HTR-8/SVneo (cell line): ENCODE measurements at places on chromosomes 16 and 17.
A peak's percentile ranks its signal among the peaks of the same experiment; 100 is the strongest.

DNA sequence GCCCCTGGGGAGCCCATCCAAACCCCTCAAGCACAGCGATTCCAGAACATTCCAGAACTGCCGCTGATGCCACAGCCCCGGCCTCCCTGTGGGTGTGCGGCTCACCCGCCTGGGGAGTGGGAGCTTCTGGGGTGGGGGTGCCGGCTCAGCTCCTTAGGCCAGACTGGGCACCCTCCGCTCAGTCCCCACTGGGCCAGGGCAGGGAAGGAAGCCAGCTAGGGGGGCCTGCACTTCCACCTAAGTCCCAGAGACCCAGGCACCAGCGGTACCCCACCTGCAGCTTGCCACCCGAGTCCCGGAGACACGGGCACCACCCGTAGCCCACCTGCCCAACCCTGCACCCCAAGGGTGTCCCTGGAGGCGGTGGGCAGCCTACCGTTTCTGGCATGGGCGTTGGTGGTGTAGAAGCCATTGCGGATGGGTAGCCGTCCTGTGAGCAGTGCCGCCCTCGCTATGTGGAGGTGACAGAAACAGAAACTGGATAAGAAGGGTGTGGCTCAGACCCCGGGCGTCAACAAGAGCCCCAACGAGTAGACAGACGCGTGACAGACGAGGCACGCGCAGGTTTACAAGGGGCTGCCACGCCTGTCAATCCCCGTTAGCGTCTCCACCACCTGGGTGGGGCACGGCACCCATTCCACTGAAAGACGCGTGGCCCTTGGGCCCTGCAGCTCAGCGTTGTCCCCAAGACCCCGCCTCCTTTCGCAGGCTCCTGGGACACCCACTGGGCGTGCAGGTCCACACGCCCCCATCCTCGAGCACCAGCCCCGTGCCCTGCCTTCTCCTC is 15.0 kb downstream of the GALNS start:
- DNase-seq, result no peak

DNA sequence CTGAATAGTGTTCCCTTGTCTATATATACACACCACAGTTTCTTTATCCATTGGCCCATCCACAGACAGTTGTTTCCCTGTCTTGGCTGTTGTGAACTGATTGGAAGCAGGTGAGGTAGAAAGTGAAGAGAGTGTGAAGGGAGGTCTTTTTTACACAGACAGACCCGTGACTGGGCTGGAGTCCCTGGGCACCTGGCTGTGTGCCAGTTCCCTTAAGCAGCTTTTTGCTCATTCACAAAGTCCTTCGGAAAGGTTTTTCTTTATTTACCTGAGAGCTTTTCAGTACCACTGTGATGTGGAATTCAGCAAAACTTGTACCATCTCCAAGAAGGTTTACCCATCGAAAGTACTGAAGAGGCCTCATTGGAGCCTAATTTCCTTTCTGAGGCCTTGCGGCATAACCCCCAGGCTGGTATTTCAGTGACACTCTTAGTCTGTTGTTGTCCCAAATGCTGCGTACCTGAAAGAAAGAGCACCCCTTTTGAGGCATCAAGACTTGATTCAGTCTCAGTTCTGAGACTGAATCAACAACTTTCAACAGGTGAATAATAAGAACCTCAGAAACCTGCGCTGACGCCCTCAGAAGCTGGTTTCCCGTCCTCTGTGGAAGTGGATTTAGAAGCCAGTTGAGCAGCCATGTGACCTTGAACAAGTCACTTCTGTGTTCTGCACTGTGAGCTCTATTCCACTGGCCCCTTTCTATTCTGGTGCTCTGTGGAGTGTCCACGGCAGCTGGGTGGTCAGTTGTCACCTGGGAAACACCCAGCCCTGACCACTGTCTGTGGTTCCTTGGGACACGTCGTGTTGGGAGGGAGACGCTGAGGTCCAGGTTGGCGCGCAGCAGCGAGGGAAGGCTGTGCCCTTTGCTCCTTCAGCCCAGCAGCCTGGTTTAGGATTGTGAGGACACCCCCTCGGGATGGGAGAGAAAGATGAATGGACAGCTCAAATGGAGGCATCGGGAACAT is 53.9 kb upstream of the CRISPLD2 start:
- DNase-seq, result no peak

- DNase-seq, result no peak
Observed at GRCh38 chr16:20720251-20720650, 21.4 kb downstream of the THUMPD1 start.

DNA sequence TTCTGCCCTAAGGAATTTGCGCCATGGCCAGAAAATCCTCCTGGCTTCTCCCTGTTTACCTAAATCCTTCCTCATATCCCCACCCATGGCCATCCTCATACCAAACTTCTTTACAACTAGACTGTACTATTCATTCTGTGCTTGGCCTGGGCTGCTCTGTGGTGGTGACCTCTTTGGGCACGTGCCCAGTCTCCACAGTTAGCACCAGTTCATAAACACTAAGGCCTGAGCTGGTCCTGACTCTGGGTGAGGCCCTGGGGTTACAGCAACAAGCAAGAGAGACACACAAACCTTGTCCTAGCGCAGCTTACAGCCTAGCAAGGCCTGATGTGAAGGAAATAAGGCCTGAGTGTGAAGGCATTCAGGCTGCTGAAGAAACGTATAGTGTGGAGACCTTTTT is 3.1 kb upstream of the ATXN7L3 start:
- DNase-seq, result no peak

DNA sequence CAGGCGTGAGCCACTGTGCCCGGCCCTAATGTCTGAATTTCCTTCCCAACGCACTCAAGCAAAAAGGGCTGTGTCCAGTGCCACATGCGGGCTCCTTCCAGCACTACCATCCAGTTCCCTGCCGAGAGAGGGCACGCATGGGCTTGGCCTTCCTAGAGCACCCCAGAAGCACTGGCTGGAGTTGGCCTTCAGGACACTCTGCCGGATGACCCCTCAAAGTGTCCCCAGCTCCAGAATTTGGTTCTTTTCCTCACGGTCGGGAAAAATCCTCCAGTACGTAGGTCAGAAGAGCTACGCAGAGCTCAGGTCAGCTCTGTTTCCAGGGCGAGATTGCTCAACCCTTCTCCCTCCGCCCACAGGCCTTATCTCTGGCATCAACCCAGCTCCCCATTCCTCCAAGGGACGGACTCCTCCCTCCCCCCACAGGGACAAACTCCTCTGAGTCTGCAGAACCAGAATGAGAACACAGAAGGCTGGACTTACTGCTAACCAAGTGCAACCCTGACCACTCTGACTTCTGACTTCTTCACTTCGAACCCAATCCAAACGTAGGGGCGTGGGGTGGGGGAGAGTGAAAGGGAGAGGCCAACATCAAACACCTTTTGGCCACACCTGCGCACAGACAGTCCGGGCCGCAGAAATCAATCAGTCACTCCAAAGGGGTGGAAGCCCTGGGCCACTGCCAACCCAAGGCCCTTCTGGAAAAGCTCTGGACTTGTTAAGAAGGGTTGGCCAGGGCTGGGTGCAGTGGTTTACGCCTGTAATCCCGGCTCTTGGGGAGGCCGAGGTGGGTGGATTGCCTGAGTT is 3.6 kb downstream of the CDC42EP4 start:
- DNase-seq, result peak; percentile 86

GRCh38 chr16:29192329-29193247 is 207.7 kb downstream of the LAT start:
- DNase-seq, result no peak

DNA sequence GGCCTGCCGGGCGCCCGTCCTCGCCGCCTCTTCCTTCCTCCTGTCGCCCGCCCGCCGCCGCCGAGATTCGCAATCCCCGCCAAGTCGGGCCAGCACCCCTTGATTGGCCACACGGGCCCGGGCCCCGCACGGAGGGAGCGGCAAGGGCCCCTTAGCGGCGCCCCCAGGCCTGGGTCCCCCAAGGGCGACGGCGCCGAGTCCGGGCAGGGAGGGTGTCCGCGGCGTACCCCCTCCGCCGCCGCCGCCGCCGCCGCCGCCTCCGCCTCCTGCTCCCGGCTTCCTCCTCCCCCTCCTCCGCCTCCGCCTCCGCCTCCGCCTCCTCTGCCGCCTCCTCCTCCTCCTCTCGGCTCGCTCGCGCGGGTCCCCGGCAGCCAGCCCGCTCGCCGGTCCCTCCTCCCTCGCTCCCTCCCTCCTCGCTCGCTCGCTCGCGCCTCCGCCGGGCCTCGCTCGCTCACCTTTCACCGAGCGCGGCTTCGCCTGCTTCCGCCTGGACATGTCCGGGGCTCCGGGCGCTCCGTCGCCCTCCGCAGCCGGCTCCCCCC is 561 bp downstream of the ZNF423 start:
- DNase-seq, result no peak

DNA sequence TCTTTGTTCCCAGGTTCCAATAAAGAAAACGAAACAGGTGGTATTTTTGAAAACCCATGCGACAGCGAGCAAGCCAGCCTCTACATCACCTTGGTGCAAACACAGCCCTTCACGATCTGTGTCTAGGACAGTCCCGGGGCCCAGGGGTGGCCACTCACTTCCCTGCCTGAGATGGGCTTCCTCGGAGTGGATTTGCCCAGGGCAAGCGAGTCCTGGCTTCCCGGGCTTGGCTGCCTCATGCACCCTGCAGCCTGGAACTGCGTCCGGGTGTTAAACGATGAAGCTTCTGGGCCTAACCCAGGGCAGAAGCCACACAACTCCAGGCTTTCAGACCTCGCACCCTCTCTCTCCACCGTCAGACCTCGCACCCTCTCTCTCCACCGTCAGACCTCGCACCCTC is 66.0 kb downstream of the RPH3AL start:
- DNase-seq, result no peak

- DNase-seq, result no peak
Observed at GRCh38 chr17:81884968-81885367, 6.4 kb downstream of the ALYREF start.

- DNase-seq, result no peak
Observed at GRCh38 chr17:9470171-9470570, 105.4 kb downstream of the STX8 start.

DNA sequence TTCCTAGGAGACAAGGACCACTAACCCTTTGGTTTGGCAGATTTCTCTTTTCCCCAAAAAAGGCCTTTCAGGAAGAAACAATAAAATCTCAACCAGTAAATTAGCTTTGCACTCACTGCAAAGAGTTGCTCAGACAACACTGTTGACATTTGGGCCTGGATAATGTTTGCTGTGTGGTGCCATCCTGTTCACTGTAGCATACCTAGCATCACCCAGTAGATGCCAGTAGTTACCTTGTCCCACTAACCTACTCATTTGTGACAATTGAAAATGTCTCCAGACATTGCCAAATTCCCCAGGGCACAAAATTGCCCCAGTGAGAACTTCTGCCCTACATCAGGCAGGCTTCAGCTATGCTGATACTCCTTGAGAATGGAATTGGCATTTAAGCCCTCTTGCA is 177.0 kb upstream of the ERCC4 start:
- no peak for DNase-seq

GRCh38 chr17:3940965-3941698 is 23.1 kb downstream of the ATP2A3 start:
- no peak for DNase-seq

GRCh38 chr16:58862334-58863021 is 128.4 kb upstream of the GOT2 start:
- no peak for DNase-seq

DNA sequence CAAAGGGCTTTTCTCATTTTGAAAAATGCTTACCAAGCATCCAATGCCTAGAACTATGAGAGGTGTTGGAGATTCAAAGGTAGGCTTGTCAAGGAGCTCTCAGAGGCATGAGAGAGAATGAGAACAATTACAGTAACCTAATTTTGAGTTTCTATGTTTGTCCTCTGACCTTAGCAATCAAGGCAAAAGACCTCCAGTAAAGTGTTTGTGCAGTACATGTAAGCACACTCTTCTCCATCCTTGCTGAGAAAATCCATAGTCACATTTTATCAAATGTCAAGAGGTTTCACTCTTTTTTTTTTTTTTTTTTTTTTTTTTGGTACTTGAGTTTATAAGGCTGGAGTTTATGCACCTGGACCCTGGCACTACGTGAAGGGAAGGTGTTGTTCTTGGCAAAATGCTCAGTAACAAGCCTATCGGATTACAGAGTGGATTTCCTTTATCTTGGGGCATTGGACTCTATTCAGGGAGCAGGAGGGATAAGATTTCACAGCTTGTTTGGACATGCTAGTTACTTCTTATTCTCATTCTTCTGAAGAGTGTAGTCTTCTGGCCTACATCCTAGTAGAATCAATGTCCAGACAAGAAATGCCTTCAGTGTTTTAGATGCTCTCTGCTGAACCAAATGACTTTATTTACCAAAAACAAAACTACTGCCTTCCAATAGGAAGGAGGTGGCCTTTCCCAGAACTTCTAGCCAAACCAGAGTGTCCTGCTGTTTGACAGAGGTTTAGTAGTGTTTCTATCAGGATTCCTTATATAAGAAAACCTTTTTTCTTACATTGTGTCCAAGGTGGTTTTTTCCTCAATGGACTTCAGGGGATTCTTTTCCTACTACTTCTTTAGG is 21.9 kb downstream of the KCNJ2 start:
- no peak for DNase-seq

- no peak for DNase-seq
Observed at GRCh38 chr17:17971431-17972125, 622 bp downstream of the TOM1L2 start.

- no peak for DNase-seq
Observed at GRCh38 chr17:16297367-16298139, 55.7 kb downstream of the CENPV start.

- DNase-seq, result no peak
Observed at GRCh38 chr17:32527146-32527545, 40.4 kb downstream of the CDK5R1 start.

DNA sequence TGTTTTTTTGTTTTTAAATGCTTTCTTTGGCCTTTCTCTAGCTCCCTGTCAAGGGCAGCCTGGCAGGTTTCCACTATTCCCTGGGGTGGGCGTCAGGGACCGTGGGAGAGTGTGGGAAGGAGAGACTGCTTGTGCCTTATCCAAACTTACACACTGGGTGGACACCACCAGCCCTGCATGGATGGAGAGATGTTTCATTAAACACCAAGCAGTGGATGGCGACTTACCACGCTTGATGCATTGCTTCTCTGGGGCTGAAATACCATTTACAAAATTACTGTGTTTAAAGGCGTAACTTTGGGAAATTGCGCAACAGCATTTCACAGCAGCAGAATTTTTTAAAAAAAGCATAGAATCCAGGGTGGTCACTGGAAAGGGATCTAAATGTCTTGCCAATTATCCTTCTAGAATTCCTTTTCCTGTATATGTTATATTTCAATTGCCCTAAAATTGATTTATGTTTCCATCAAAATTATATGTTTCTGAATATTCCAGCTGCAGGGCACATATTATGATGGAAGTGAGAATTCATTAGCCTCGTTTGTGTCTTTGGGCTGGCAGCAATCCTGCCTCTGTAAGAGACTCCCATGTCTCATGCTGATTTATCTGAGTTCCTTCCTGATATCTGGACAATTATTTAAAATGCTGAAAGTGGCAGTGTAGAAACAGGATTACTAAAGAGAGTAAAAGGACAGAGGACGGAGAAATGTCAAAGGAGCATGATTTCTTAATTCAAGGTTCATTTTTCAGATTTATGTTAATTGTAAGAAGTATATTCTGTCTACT is 247.3 kb downstream of the GRIN2A start:
- no peak for DNase-seq

- DNase-seq, result no peak
Observed at GRCh38 chr17:21542991-21543390, 149.3 kb upstream of the KCNJ18 start.

- peak; percentile 54 for DNase-seq
Observed at GRCh38 chr17:78873519-78874340, 29.3 kb downstream of the CEP295NL start.

- no peak for DNase-seq
Observed at GRCh38 chr16:766820-767640, 6.5 kb downstream of the MSLN start.

GRCh38 chr16:83066011-83066410 is 439.2 kb downstream of the CDH13 start:
- no peak for DNase-seq
